CD4-positive, alpha-beta T cell treated with Interleukin-15 for 4 hours (primary cell): ENCODE measurements at places on chromosomes 5 and 9.
A peak's percentile ranks its signal among the peaks of the same experiment; 100 is the strongest.

- DNase-seq = peak; percentile 62
Observed at GRCh38 chr5:56480078-56480704, 247.1 kb upstream of the ANKRD55 start.

DNA sequence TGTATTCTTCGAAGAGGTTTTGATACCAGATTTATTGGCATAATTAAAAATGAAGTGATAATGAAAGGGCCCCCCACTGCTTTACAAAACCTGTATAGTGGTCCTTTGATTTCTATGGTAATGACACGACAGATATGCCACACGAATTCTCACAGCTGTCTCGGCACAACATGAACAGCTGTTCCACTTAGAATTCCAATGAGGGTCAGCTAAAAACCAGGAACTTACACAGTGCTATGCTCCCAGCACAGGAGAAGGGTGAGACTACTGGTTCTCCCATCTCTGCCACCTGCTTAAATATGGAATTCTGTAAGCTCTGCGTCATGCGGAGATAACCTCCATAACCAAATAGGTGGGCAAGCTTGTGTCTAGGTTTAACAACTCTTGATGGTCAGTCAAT is 183.0 kb upstream of the EFNA5 start:
- DNase-seq = no peak

GRCh38 chr9:127143920-127144465 is 21.6 kb upstream of the ANGPTL2 start:
- DNase-seq = no peak

GRCh38 chr5:142753116-142753631 is 17.0 kb upstream of the ARHGAP26 start:
- DNase-seq = no peak

DNA sequence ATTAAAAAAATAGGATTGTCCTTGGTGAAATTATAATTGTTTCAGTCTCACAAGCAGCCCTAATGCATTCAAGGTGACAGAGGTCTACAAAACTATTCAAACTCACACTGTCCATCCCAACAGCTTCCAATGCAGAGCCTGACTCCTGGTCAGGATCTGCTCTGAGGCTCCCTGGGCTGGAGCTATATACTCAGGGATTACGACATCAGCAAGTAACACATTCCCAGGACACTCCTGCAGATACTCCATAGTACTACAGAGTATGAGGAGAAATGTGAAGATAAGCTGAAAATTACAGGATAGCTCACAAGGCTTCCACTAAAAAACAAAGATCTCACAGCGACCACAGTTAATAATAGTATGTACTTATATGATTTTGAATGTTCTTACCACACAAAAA is 130.1 kb downstream of the AUH start:
- DNase-seq = no peak

DNA sequence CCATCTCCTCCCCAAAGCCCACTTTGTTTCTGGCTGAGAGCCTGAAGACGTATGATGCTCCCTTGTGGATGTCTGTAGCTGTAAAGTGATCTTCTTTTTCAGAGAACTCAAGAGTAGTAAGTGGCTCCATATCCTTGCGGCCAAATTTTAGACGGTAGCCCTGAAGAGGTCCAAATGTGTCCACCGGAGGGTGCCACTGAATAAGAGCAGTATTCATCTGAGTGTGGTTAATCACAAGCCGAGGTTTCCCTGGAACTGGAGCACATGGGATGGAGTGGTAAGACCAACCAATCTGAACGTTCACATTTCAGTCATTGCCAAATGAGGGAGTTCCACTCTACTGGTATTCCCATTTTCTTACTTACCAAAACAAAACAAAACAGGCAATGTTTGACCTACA is 686.5 kb upstream of the DMAC1 start:
- DNase-seq = no peak

GRCh38 chr5:37187465-37187977 is 61.7 kb downstream of the CPLANE1 start:
- no peak for DNase-seq

- no peak for DNase-seq
Observed at GRCh38 chr5:104793031-104793754, 1230.6 kb upstream of the NUDT12 start.

DNA sequence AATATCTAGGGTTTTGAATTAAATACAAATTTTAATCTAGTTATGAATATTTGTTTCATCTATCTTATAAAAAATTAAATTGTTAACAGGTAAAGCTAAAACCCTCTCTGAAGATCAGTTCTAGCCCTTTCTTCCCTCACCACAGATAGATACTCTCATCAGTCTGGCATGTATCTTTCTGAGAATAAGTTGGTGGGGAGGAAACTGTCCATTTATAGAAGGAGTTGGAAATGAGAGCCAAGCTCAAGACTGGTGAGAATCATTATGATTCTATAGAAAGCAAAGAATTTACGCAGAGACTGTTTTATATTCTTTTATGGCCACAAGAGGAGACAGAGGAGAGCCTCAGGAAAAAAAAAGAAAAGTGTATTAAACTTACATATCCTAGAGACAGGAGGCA is 59.0 kb downstream of the STARD4 start:
- DNase-seq = no peak

- DNase-seq = no peak
Observed at GRCh38 chr5:83179966-83180365, 102.6 kb downstream of the XRCC4 start.

DNA sequence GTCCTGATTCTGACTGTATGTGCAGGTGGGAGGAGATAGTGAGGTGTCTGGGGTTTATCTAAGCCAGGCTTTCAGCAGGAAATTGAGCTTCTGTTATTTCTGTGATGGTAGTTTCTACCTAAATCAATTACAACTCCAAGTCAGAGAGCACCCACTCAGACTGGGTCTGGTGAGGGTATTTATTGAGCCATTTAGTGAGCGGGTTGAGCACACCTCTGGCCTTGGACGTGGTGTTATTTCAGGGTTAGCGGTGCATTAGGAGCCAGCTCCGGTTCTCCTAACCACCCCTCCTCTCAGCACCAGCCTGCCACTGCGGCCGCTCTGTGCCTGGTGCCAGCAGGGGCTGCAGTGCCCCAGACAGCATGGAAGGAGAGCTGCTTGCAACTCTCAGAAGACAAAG is 238.9 kb downstream of the CACNA1B start:
- no peak for DNase-seq

GRCh38 chr5:65103756-65104440 is 335.2 kb downstream of the CWC27 start:
- DNase-seq = no peak

DNA sequence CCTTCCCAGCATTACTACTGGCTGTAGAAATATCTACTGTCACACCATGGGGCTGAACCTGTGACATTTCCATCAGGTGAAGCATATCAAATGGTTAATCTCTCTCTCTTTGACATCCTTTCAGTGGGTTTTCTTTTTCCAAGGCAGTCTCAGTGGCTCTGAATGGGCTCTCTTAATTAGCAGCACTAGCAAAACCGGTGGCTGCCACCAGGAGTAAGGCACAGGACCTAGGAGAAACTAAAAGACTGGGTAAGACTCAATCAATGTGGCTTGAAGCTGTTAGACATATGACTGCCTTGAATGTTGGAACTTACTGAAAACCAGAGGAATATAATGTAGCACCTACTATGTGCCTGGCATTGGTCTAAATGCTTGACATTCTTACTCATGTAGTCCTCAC is 445.0 kb upstream of the KIF2A start:
- no peak for DNase-seq

GRCh38 chr9:85522459-85523092 is 219.2 kb downstream of the AGTPBP1 start:
- no peak for DNase-seq

DNA sequence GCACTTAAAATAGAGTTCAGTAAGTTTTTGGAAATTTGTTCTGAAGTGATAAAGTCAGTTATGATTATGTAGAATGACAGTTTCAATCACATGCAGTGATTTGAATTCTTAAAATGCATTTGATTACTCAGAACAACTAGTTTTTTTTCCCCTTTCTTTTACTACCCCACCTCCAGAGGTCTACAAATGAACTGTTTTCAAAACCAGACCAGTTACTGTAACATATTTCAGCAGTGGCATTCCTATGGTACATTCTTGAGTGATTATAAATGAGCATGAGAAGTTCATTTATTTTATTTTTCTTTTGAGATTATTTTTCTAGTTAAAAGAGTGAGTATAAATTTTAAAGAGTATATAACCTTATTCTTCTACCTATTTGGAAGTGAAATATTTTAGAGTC is 71.6 kb downstream of the NNT start:
- no peak for DNase-seq

- no peak for DNase-seq
Observed at GRCh38 chr5:173953528-173954090, 35.4 kb upstream of the C5orf47 start.

DNA sequence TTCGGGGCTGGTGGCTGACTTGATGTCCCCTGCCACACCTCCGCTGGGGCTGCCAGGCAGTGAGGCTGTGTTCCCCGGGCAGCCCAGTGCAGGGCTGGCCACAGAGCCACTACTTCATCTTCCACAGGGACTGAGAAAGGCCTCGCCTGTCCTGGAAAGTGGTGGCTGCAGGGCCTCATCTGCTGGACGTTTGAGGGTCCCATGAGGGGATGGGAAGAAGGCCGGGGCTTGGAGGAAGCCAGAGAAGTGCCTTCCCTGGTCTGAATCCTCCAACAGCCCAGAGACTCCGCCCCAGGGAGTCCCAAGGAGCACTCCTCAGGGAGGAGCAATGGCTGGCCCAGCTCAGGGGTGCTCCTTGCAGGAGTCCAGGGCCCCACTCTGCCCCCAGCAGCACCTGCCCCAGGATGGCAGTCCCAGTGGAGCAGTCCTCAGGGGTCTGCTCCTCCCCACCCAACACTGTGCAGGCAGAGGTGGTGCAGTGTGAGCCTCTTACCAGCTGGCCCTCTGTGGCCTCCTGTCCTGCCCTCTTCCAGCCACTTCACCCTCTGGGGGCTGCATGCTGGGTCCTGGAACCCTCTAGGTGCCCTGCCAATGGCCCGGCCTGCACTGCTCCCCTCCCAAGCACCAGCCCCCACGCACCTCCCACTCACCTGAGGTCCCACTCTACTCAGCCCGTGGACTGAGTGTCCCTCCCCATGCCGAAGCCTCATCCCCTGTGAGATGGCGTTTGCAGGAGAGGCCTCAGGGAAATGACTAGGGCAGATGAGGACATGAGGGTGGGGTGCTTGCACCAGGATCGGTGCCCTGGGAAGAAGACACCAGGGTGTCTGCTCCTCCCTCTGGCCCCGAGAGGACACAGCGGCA is 47.3 kb upstream of the COL5A1 start:
- no peak for DNase-seq

GRCh38 chr5:2282893-2283292 is 400.2 kb upstream of the IRX4 start:
- DNase-seq = no peak

- no peak for DNase-seq
Observed at GRCh38 chr9:90442723-90443122, 199.9 kb downstream of the DIRAS2 start.

GRCh38 chr5:146633323-146633764 is 117.4 kb upstream of the GPR151 start:
- DNase-seq = no peak

GRCh38 chr9:32351845-32352244 is 32.6 kb upstream of the ACO1 start:
- DNase-seq = no peak

DNA sequence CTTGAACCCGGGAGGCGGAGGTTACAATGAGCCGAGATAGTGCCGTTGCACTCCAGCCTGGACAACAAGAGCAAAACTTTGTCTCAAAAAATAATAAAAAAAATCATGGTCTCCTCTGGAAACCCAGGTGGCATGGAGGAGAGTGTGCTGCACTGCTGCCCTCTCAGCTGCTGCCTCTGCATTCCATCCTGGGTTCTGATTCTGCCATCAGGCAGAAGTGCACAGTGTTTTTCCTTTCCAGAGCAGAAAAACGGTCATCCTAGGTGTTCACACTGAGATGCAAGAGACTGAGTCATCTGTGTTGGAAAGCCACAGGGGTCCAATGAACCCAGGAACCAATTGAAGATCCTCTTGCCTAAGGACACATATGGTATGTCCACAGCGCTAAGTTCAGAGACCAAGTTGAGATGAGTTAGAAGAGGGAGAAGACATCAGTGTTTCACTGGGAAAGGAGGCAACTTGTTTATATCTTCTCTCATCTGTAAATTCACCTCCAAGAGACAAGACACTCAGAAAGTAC is 88.8 kb upstream of the DMRT1 start:
- no peak for DNase-seq

- DNase-seq = no peak
Observed at GRCh38 chr5:62342476-62342837, 36.5 kb downstream of the KIF2A start.

DNA sequence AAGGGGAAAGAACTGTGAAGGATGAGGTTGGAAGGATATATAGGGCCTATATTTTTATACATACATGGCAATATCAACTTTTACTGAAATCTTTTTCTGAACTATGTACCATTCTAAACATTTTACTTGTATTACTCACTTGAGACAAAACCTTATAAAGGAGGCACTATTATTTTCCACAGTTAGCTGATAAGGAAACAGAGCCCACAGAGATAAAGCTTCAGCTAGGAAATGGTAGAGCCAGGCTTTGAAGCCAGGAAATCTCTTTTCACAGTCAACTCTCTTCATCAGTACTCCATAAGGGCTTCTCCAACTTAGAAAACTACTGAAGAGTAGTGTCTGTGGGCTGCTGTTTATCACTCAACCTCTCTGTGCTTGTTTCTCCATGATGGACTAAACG is 613.7 kb downstream of the PRELID2 start:
- no peak for DNase-seq

DNA sequence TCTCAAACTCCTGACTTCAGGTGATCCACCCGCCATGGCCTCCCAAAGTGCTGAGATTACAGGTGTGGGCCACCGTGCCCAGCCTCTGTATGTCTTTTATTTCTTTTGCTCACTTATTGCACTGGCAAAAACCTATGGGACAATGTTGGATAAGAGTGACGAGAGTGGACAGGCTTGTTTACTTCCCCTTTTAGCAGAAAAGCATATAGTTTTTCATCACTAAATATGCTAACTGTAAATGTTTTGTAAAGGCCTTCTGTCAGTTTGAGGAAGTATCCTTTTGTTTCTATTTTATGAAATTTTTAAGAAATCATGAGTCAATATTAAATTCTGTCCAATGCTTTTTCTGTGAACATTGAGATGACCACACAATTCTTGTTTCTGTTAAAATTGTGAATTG is 103.3 kb downstream of the AUH start:
- DNase-seq = no peak

DNA sequence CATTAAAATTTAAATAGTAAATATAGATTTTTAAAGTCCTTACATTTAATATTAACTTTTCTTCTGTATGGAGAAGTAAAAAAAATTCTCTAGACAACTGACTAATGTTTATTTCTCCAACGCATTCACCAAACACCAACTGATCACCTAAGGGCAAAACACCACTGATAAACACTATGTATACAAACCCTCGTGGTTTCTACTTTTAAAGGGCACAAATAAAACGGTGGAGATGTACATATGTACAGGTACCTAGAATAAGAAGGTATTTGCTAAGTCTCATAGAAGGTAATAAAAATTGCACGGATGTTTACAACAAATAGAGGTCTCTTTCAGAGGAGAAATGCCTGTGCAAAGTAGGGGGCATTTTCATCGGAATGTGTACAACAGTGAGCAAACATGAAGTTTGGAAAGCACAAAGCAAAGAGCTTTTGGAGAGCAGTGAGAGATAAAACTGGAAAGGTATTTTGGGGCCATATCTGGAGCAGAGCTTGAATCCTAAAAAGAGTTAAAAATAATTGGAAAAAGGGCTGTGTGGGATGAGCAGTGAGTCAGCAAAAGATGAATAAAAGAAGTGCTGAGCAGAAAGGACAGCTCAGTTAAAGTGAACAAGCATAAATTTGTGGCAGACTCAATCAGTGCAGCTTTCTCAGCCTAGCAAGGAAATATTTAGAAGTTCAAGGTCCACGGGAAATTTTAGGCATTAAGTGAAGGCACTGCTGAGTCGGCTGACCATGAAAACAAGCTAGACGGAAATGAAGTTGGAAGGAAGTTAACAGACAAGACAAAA is 160.0 kb downstream of the TMEM161B start:
- DNase-seq = no peak
